ENCODE measurements at places on chromosomes 5 and 9. TPM values are rescaled to one million over a fixed set of nuclear protein-coding genes. Genes with fewer than 3 reads are reported as not detected.

DNA sequence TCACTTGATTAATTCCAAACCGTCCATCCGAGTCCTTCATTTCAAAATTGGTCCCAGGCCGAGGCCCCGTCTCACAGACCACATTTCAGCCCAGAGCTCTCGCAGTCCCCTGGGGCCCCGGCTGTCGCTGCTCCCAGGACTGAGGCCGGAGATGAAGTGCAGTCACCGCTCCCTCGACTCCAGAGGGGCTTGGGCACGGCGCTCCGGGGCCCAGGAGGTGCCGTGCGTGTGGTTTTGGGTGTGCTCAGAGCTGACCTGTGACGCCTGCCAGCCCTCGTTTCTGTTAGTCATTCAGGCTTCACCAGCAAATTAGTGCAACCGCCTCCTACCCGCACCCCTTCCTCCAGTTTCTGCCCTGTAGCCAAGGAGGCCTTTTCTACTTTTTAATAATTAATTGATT lies 48.7 kb upstream of the PHYKPL start:
- DNase-seq = no peak

Gene SLIT3
- 29.3 TPM for total RNA-seq

GRCh38 chr5:95713960-95714710 lies 17.0 kb upstream of the RHOBTB3 start:
- no peak for DNase-seq

Gene CDC25C
- 0.69 TPM for total RNA-seq

GRCh38 chr9:126916909-126917308 lies 2.3 kb downstream of the RALGPS1 start:
- DNase-seq = no peak

DNA sequence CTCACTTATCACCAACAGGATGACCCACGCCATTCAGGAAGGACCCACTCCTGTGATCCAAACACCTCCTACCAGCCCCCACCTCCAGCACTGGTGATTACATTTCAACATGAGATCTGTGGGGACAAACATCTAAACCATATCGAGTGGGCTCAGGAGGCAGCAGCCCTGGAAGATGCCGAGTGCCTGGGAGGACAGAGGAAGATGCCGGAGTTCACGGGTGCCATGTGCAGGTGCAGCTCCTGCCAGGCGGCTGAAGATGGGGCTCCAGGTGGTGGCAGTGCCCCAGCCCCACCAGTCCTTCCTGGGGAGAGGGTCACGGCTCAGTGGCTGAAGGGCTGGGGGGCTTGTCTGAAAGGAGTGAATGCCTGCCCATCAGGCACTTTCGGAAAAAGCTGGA lies 6.1 kb upstream of the CEP72 start:
- peak; percentile 75 for DNase-seq

GRCh38 chr9:15843316-15843715 lies 290.5 kb downstream of the CCDC171 start:
- DNase-seq = no peak

Gene GALNT12
- 6.7 TPM for total RNA-seq

- DNase-seq = no peak
Measured at GRCh38 chr5:128126241-128126640, 42.7 kb downstream of the SLC12A2 start.

Gene PFN3
- not detected for total RNA-seq

Gene ZBTB34
- total RNA-seq = 12.8 TPM

Gene CATSPER3
- 0.59 TPM for total RNA-seq

Gene OBP2B
- total RNA-seq = not detected

DNA sequence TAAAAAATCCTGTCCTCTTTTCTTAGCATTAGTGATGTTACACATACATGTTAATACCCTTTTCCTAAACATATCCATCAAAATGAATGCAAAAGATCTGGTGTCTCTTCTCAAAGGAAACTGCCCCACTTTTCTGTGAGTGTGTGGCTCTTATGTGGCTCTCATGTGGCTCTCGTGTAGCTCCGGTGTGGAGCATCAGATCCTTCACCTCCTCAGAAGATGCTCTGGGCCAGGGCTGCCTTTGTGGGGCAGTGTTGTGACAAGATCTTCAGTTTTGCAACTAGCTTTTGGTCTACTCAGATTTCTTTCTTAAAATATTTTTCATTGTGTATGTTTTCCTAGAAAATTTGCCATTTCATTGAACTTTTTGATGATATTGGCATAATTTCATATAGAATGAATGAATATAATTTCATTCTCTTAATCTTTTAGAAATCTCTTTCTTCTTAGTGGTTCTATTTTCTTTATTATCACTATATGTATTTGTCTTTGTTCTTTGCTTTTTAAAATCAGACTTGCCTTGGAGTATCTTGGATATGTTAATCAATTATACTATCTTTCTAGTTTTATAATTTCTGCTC lies 19.4 kb downstream of the GARNL3 start:
- no peak for DNase-seq

Gene MAMDC2
- 11.2 TPM for total RNA-seq

- DNase-seq = no peak
Measured at GRCh38 chr5:106489004-106489403, 1181.7 kb downstream of the EFNA5 start.

Gene FAM78A
- 0.55 TPM for total RNA-seq

DNA sequence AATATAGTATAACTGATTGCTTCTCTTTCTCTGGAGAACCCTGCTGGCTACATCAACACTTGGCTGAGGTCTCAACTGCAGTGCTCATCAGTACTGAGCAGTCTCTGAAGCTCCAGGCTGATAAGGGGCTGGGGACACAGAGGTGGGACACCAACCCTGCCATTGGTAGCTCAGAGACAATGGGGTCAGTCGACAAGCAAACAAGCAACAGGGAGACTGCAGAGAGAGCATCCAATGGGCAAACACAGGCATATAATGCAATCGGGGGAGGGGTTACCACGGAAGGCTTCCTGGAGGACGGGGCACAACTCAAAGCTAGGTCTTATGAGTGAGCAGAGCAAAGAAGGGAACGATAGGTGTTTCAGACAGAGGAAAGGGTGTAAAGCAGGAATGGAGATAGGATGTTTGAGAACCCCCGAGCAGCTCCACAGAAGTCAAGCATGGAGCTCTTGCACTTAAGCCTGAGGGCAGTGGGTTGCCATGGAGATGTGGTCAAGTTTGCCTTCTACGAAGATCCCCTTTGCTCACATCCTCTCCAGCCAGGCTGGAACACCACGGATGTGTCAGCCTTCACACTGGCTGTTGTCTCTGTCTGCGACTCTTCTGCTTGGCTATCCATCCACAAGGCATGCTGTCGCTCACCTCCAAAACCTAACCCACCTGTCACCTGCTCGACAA lies 21.5 kb upstream of the AKNA start:
- no peak for DNase-seq

Gene LAMC3
- 12.2 TPM for total RNA-seq

Gene ZDHHC21
- total RNA-seq = 7.9 TPM

DNA sequence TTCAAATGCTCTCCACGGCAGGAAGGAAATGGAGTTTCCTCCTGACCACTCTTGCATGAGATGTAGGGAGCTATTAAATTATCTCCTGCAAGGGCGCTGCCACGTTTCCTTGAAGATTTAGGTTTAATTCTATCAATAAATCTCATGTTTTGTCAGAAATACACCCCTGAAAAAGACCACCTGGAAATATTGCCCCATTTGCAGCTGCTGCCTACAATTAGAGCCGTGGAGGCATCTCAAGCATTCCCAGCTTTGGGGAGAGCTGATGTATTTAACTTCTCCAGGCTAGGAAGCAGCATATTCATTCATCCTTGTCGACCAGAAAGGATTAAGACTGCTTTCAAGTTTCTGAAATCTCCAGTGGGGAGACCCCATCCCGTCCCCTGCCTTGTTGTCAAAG lies 40.5 kb downstream of the CCNJL start:
- no peak for DNase-seq

GRCh38 chr9:96125624-96126023 lies 176.4 kb downstream of the HSD17B3 start:
- DNase-seq = no peak

Gene CYSRT1
- total RNA-seq = 40.2 TPM

Gene PLK2
- total RNA-seq = 229 TPM

DNA sequence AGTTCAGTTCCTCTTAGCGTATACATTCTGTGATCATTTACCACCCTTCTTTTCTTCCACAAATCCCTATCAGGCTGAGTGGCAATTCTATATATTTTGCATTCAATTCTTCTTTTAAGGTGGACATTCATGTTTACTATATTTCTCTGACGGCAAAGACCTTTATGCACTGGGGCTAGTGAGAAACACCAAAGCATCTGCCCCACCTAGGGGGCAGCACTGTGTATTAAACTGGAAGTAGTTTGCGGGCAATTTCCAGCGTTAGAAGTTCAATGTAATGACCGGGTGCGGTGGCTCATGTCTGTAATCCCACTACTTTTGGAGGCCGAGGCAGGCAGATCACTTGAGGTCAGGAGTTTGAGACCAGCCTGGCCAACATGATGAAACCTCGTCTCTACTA lies 27.9 kb upstream of the FBXL7 start:
- DNase-seq = no peak
